ENCODE measurements at places on chromosomes 5 and 9.

GRCh38 chr9:101462558-101462957, 27.0 kb upstream of the ALDOB start:
- DNase-seq = no peak

DNA sequence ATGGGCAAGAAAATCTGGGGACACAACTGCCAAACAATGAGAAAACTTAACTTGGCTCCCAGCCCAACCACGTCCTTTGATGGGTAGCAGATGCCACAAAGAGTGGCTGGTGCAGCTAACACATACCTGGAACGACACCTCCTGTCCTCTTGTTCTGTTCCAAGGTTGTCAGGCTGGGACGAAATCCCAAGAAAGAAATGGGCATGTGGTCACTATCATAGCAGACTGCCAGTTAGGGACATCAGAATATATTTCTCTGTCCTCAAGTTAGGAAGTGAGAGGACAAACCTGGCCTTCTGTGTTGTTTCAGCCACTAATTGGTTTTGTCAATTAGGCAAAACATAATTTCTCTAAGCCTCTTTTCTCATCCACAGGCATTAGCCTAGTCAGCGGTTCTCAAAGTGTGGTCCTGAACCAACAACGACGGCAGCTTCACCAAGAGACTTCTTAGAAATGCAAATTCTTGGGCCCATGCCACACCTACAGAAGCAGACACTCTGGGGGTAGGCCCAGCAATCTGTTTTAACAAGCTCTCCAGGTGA, 63.4 kb downstream of the RAPGEF1 start:
- no peak for DNase-seq

GRCh38 chr9:126879288-126879687, 18.8 kb downstream of the ZBTB34 start:
- no peak for DNase-seq

DNA sequence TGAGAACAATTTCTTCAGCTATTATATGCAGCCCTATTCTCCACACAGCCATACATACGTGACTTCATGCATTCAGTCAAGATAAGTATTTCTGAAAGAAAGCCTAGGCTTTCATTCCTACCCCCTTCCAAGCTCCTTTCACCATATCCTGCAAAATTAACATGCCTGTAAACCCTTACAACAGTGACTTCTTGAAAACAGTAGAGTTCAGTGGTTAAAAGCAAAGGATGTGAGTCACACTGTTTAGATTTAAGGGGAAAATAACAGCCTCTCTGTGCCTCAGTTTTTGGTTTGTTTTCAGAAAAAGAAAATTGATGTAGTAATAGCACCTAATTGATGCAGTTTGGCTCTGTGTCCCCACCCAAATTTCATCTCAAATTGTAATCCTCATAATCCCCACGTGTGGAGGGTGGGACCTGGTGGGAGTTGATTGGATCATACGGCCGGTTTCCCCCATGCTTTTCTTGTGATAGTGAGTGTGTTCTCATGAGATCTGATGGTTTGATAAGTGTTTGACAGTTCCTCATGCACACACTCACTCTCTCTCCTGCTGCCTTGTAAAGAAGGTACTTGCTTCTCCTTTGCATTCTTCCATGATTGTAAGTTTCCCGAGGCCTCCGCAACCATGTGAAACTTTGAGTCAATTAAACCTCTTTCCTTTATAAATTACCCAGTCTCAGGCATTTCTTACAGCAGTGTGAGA, 264.8 kb downstream of the CETN3 start:
- DNase-seq = no peak

DNA sequence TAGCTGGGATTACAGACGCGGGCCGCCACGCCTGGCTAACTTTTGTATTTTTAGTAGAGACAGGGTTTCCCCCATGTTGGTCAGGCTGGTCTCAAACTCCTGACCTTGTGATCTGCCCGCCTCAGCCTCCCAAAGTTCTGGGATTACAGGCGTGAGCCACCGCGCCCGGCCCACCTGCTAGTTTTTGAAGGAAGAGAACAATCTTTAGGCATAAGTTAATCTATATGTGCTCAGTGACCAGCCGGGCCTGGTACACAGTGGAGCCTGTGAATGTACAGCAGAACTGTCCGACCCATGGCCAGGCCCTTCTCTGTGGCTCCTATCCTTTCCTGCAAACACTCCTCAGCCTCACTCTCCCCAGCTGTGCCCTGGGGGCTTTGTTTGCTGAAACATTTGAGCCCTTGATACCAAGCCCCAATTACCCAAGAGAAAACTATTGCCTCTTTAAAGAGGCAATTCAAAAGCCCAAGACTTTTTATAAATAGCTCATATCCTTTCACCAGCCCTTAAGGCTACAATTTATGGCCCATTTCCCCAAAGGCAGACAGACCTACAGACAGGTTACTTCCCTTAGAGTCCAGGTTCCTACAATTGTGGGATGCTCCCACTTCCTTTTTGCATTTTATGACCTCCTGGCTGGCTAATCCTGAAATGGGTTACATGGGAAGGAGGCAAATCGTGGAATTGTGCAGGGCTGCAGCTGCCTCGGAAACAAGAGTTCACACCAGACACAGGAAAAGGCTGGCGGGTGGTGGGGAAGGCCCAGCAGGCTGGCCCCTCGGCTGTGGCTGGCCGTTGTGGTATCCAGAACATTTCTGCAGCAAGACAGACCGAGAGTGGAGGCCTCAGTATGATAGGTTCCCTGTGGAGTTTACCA, 37.5 kb downstream of the SPRY4 start:
- DNase-seq = peak; percentile 0

GRCh38 chr9:120875643-120875953, 1.4 kb downstream of the PHF19 start:
- DNase-seq = no peak

DNA sequence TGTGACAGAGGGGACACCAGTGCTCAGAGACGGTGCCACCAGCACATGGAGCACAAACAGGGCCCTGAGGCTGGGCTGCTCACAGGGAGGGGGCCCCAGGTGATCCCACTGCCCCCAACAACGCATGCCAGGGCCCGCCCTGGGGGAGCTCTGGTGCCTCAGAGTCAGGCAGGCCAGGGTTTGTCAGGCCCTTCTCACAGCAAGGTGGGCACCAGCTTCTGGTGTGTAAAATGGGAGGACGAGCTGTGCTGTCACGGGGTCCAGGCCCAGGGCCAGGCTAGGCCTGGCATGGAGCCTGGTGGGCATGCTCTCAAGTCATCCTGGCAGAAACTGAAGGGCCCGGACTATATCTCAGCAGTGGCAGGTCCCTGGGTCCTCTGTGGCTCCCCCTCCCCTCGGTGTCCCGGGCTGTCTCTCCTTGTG, 34.5 kb downstream of the PRRT1B start:
- DNase-seq = no peak

DNA sequence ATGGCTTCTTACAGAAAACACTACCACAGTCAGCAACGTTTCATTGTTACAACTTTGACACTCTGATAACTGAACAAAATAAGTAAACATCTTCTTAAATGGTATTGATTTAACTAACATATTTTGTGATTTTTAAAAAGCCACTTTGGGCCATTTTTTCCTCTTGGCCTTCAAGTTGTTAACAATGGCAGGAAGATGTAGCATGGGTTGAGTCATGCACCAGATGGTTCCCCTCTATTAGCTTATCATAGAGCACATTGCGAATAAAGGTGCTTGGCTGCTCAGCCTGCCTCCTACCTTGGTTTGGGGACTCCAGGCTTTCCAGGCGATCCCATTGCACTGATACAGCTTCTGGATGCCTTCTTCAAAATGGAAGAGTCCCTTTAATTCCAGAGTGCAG, 24.1 kb upstream of the CER1 start:
- DNase-seq = no peak

- DNase-seq = no peak
Observed at GRCh38 chr5:81393783-81394718, at the start of gene ACOT12. Gene ACOT12, minus strand, starts transcription at chr5:81394134. Its CDS starts 20 bp downstream, at chr5:81394114.

DNA sequence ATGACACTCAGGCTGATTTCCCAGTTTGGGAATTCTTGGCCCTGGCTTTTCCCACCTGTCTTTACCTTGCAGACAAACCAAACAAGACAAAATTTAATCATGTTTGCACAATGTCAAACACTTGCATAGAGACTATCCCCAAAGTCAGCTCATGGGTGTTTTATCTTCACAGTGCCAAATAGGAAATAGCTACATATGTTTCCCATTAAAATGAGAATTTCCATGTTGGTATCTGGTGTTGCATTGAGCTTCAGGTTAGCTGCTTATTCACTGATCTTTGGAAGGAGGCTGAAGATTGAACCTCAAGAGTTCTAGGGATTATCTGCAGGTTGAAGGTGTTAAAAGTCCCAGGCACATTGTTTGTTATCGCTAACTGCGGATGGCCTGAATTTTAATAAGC, 19.5 kb downstream of the MAP1B start:
- DNase-seq = no peak

- DNase-seq = no peak
Observed at GRCh38 chr5:40034441-40034840, 609.7 kb upstream of the DAB2 start.

DNA sequence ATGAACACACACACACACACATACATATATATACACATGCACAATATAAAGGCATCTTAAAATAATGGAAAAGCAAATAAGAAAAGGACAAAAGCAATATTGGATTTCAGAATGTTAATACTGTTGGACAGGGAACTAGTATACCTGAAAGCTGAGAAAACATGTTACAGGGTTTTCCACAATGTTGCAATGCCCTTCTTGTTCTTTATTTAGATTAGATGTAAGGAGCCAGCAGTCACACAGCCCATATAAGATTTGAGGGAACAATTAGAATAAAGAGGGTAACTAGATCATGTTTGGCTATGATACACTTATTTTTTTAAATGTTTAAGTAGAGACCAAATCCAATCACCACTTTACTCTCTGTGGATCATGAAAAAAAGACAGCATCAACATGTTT, 61.7 kb downstream of the SH3TC2 start:
- DNase-seq = no peak

DNA sequence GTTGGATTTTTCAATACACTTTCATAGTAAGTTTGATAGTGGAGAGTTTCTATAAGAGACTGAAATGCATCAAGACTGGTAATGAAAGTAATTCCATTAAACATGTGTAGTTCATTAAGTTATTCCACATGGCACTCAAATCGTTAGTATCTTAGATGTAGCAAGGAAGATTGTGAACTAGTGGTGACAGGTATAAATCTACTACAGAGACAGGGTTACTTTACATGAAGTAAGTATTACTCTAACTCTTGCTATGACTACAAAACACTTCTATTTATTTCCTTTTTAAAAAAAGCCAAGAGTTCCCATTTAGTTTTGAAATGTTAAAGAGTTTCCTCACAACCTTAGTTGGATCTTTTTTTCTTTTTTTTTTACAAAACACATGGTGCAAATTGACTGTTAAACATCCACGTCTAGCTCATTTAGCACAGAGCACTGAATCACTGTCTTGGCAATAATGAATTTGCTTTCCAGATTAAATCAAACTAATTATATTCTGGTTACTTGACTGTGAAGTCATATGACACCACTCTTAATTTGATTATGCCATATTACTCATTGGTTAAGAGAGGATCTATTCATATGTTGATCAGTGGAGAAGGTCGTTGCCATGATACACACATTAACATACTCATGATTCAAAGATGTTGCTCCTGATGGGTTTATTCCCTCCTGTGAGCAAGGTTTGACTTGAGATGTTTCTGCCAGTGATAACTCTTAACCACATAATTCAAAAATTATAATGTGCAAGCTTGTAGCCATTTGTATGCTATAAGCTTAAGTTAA, 644.8 kb downstream of the EFNA5 start:
- DNase-seq = no peak

DNA sequence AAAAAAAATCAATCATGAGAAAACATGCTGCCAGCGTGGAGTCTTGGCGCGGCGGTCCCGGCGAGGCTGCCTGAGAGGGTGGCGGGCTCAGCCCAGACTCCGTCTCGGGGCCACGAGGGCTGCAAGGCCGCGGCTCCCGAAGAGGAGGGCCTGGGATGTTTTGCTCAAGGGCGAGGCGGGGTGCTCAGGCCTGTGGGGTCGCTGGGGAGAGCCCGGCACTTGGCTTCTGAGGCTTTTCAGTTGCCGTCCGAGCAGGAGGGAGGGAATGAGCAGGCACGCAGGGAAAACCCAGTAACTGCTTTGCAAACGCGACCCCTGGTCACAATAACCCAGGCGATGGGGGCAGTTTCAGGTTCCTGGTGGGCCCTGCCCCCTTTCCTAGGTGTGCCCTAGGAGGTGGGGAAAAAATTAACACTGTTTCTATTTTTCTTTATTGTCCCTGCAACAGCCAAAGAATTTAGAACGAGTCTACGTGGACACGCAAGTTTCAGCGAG, 3.2 kb upstream of the IRX2 start:
- no peak for DNase-seq

DNA sequence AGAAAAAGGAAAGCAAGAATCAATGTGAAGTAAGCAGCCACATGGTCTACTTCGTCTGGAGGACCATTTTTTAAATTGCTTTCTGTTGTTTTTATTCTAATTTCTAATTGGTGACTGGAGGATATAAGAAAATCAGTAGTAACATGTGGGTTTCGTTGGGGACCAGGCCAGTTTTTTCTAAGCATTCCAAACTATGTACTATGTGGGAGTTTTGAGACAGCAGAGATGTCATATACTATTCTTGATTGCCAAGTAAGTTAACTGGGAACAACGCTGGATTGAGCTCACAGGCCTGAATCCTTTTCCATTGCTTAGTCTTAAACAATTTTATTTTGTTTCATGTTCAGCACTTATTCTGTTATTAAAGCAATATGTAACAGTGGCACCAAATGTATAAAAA, 225.7 kb downstream of the TMEM167A start:
- DNase-seq = no peak

DNA sequence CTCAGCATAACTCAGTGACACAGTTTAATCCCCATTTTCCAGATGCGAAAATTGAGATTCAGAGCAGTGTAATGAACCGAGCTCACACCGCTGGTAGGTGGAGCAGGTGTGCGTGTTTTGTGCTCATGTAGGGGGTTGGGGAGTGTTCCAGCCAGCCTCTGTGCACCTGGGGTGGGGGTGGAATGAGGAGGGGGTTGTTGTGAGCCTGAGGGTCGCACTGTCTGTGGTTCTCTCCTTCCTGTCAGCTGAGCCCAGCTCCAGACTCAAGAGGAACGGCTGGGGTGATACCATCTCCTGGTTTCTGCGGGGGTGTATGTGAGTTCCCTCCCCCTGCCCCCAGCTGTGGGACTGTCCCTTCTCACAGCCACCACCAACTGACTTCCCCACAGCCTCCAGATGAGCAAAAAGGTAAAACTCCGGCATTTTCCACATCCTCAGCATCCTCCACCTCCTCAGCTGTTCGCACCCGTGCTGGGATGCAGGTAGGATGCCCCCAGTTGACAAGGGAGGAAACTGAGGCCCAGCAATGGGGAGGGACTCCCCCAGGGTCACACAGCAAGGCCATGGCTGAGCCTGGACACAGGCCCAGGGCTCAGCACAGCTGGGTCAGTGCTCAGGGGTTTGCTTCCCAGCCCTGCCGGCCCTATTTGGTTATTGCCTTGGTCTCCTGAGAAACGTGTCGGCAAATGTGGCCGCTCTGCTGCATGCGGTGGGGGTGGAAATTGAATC, 2.1 kb downstream of the SH2D3C start:
- DNase-seq = no peak

DNA sequence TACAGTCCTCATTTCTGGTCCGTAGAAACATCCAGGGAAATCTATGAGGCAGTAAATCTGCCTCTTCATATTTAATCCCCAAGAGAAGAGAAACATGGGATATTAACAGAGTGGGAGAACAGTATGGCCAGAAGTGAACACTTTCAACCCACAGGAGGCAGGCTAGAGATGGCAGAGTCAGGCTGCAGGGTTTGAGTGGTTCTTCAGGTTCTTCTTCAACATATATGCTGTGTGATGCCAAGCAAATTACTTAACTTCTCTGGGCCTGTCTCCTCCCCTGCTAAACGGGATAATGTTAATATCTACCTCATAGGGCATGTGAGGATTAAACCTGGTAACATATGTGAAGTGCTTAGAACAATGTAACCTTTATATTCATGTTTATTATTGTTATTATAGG, 321.8 kb downstream of the PSAT1 start:
- no peak for DNase-seq
